Activated CD8-positive, alpha-beta T cell treated with anti-CD3 and anti-CD28 coated beads for 36 hours (primary cell): ENCODE measurements at places on chromosomes 2 and 18. TPM values are rescaled to one million over a fixed set of nuclear protein-coding genes. Genes with fewer than 3 reads are reported as not detected.

The HOXD13 gene
- total RNA-seq, result not detected

DNA sequence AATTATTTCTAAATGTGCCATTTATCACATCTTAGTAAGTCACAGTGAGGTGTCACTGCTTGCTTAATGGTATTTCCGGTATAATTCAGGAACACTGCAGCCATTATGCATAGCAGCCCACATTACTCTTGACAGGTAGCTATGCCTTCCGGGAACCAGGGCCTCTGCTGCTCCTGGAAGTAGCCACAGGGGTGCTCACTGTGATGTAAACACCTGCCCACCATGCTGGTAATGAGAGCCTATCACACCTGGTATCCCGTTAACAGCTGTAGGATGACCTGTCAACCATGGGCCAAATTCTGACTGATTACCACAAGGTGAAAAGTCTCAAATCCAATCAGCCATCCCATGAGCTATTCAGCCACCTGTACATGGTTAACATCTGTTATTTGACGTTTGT is 647.0 kb upstream of the NXPH2 start:
- no peak overlapping the region for H3K27ac ChIP-seq
- H3K27me3 ChIP-seq, result no peaks in the 10 kb centered on the region
- H3K36me3 ChIP-seq, result no peaks in the 10 kb centered on the region
- H3K4me3 ChIP-seq, result no peak overlapping the region
- no peak for DNase-seq

- peak overlapping the region; percentile 48 for H3K4me3 ChIP-seq
- peak; percentile 50 for DNase-seq
- peaks cover 44% of the 10 kb centered on the region for H3K36me3 ChIP-seq
- peaks cover 66% of the 10 kb centered on the region for H3K4me1 ChIP-seq
- peak overlapping the region; percentile 79 for H3K27ac ChIP-seq
These were observed 15.4 kb downstream of the HK2 start for GRCh38 chr2:74849228-74849892.

GRCh38 chr2:32949260-32949659 is 2.5 kb downstream of the LTBP1 start:
- no peak overlapping the region for H3K27ac ChIP-seq
- no peaks in the 10 kb centered on the region for H3K36me3 ChIP-seq
- DNase-seq, result no peak
- no peak overlapping the region for H3K4me3 ChIP-seq
- H3K27me3 ChIP-seq, result peaks cover 46% of the 10 kb centered on the region

- no peak overlapping the region for H3K27ac ChIP-seq
- H3K4me3 ChIP-seq, result no peak overlapping the region
- H3K27me3 ChIP-seq, result peaks cover 5% of the 10 kb centered on the region
- DNase-seq, result no peak
- H3K4me1 ChIP-seq, result no peaks in the 10 kb centered on the region
These were observed 100.0 kb upstream of the PID1 start for GRCh38 chr2:229371086-229371485.
